ENCODE measurements at places on chromosomes 7 and 10.

- no peaks in the 10 kb centered on the region for H3K36me3 ChIP-seq
- no peak for DNase-seq
- no peak overlapping the region for H3K4me3 ChIP-seq
- H3K27me3 ChIP-seq = no peaks in the 10 kb centered on the region
- no peak overlapping the region for H3K27ac ChIP-seq
- H3K4me1 ChIP-seq = no peaks in the 10 kb centered on the region
Measured at GRCh38 chr7:67821116-67821515, 824.5 kb downstream of the TYW1 start.

DNA sequence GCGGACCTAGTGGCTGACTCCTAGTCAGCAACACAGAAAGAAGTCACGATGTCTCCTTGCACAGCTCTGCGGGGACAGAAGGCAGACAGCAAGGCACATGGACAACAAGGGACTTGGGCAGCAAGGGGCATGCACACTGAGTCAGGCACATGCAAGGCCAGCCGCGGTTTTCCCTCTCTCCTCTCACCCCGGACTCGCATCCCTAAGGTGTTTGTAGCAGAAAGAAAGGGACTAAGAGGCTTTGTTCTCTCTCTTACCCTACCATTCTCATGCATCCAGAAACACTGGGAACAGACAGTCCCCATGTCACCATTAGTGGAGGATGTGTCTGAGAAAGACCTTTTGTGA, 193.3 kb upstream of the PHF14 start:
- no peaks in the 10 kb centered on the region for H3K4me1 ChIP-seq
- no peak for DNase-seq
- no peak overlapping the region for H3K27ac ChIP-seq
- no peaks in the 10 kb centered on the region for H3K36me3 ChIP-seq
- H3K27me3 ChIP-seq = no peaks in the 10 kb centered on the region

- no peak overlapping the region for H3K4me3 ChIP-seq
- no peak overlapping the region for H3K27ac ChIP-seq
- no peaks in the 10 kb centered on the region for H3K27me3 ChIP-seq
- no peak for DNase-seq
- no peaks in the 10 kb centered on the region for H3K36me3 ChIP-seq
Measured at GRCh38 chr7:140635345-140635744, 5.3 kb downstream of the DENND2A start.

- no peak overlapping the region for H3K4me3 ChIP-seq
- H3K4me1 ChIP-seq = no peaks in the 10 kb centered on the region
- DNase-seq = no peak
Measured at GRCh38 chr10:70903262-70903921, 15.0 kb upstream of the PCBD1 start.

DNA sequence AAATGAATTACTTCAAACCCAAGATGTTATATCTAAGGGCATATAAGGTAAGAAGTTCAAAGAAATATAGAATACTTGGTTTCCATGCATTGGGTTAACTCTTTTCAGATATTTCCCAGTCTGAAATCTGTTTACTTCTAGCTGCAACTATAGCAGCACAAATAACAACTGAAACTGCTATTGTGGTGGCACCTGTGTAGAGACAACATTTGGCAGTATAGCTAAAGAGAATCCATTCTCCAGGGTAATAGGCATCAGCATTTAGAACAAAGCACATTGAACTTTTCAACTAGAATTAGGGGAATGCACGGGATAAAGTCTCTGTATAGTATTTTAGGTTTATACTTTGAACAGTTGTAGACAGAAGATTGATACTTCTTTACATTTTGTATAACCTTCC, 19.7 kb upstream of the CALCR start:
- DNase-seq = no peak
- no peaks in the 10 kb centered on the region for H3K36me3 ChIP-seq
- H3K4me3 ChIP-seq = no peak overlapping the region
- H3K27ac ChIP-seq = no peak overlapping the region
- no peaks in the 10 kb centered on the region for H3K27me3 ChIP-seq

- no peak overlapping the region for H3K4me3 ChIP-seq
- no peaks in the 10 kb centered on the region for H3K4me1 ChIP-seq
- H3K27me3 ChIP-seq = no peaks in the 10 kb centered on the region
- no peaks in the 10 kb centered on the region for H3K36me3 ChIP-seq
- no peak for DNase-seq
Measured at GRCh38 chr7:93717217-93717900, 142.8 kb upstream of the CALCR start.

DNA sequence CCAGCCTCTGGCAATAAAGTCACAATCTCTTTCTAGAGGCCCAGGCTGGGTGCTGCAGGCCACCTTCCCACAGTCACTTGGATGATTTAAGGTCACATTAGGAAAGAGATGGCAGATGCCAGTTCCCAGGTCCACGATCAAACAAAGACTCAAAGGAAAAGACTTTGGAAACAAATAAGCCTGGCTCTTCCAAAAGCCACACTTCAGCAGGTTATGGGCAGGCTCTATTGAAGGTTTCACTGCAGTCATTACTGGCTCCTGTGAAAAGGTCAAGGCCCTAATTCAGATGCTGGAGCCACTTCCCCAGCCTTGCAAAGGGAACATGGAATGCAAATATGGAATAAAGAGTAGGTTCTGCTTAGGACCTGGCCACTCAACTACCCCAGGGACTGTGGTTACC, 104.0 kb upstream of the ZNF32 start:
- H3K36me3 ChIP-seq = no peaks in the 10 kb centered on the region
- no peaks in the 10 kb centered on the region for H3K27me3 ChIP-seq
- no peak overlapping the region for H3K4me3 ChIP-seq
- H3K27ac ChIP-seq = no peak overlapping the region
- H3K4me1 ChIP-seq = no peaks in the 10 kb centered on the region
- peak; percentile 33 for DNase-seq

Data from pancreas (tissue), 10 donors.